ENCODE measurements at places on chromosomes 4 and X.

GRCh38 chr4:76430519-76431388 lies 4.3 kb upstream of the SHROOM3 start:
- no peak for DNase-seq

DNA sequence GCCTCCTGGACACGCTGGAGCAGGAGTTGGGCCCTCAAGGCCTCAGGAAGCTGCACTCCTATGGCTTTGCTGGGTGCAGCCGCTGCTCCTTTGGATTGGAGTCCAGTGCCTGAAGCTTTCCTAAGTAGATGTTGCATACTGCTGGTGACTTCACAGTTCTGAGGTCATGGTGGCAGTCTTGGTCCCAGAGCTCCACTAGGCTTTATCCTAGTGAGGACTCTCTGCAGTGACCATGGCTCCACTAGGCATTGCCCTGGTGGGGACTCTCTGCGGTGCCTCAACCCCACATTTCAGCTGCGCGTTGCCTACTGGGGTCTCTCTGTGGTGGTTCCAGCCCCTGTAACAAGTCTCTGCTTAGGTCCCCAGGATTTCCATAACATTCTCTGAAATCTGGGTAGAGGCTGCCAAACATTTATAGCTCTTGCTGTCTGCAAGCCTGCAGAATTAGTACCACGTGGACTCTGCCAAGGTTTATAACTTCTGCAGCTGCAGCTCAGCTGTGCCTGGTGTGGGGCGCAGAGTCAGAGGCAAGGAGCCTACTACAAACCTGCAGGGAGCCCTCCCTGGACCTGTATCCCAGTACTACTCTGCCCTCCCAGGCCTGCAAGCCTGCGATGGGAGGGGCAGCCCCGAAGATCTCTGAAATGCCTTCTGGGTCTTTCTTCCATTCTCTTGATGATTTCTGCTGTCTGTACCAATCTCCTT lies 46.0 kb upstream of the NFKB1 start:
- no peak for DNase-seq

- no peak for DNase-seq
Observed at GRCh38 chrX:150761176-150761818, 68.1 kb downstream of the MTMR1 start.

- DNase-seq = no peak
Observed at GRCh38 chrX:39982948-39983347, 114.8 kb downstream of the BCOR start.

- DNase-seq = no peak
Observed at GRCh38 chrX:133838761-133839676, 146.4 kb downstream of the GPC3 start.

DNA sequence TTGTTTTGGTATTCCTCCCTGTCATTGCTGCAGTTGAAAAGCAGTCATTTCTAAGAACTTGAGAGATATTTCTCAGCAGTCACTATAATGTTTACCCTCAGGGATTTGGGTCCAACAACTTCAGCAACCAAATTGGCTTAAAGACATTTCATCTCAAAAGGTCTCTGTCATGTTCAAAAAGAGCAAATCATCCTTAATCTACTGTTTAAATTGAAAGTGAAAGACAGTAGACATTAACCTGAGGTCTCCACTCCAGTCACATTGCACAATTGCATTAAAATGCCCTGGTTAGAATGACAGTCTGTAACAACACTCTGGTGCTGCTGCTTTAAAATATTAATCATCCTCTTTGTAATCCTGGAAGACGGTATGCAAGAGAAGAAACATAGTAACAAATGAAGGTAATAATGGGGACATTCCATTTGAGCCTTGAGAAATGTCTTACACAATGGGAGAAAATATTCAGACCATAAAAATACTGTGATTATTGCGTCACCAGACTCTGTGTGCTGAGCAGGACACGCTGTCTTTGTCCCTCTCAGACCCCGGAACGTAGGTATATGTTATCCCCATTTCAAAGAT lies 90.2 kb upstream of the UNC5C start:
- no peak for DNase-seq

- no peak for DNase-seq
Observed at GRCh38 chr4:101349801-101350064, 2.4 kb upstream of the PPP3CA start.

- DNase-seq = no peak
Observed at GRCh38 chrX:109440475-109440874, 41.4 kb downstream of the GUCY2F start.

GRCh38 chrX:149630681-149631233 lies 835 bp downstream of the TMEM185A start:
- DNase-seq = no peak

- DNase-seq = no peak
Observed at GRCh38 chrX:150409964-150410363, 46.8 kb downstream of the MAMLD1 start.

- no peak for DNase-seq
Observed at GRCh38 chr4:39466747-39467146, 7.9 kb downstream of the LIAS start.

- DNase-seq = no peak
Observed at GRCh38 chr4:2934077-2934812, 29.0 kb downstream of the NOP14 start.

DNA sequence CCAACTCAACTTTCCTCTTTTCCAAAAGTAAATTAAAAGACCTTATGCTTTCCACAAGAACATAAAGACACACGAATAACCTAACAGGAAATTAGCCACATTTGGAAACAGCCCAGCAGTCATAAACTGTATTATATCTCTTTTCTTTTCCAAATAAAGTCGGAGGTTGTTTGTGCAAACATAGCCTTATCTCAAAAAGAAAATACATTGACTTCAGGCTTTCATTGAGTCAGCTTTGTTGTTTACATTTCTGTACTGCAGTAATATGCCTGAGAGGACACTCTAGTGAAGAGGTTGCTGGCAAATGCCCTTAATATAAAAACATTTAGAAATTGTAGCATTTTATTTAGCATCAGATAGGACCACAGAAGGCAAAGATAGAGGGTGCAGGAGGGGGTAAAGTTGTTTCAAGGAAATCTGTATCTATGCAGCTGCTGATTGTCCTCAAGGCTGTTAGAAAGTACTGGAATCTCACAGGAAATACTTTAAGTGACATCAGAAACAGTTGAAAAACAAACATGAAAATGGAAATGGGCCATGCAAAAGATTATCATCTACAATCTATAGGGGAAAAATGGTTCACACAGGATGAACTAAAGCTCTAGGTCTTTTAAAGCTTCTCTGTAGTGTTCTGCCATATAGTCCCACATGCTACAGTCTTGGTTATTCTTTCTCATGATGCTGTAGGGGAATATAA lies 14.5 kb downstream of the LNX1 start:
- DNase-seq = no peak

All from caudate nucleus (tissue), 63 donors.